Stimulated activated CD4-positive, alpha-beta T cell treated with anti-CD3 and anti-CD28 coated beads, Interleukin-4, amount 100 ng/mL, for 24 hours (primary cell): ENCODE measurements at places on chromosomes 3 and 15.

GRCh38 chr15:85010071-85010385 is 28.4 kb downstream of the PDE8A start:
- DNase-seq, result no peak

DNA sequence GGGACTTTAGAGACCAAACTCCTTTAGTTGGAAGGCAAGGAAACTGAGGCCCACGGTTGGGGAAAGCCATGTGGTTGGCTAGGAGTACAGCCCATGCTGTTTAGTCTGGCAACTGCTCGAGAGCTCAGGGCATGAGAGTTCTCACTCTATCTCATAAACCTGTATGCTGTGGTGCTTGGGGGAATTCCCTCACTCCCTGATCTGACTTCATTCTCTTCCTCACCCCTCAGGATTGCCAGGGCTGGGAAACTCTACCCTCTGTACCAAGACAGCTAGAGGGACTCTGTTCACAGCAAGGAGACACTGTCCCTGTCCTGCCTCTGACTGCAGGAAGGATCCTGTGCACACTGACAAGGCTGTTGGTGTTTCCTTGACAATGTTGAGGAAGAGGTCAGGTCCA is 230.2 kb downstream of the ZNF621 start:
- DNase-seq, result no peak

DNA sequence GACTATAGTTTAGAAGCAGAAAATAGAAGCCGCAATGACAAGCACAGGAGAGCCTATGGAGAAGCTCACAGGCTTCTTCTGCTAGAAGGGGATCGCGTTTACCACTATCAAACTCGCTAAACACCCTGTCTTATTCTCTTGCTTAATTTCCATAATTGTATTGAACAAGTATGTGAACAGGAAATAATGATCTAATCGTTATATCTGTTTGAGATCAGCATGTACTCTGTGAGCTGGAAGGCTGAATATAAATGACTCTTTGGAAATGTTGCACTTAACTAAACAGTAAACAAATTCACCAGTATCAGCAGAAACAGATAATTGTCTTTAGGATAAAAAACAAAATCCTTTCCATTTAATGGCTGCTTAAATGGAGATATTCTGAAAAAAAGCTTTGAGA is 15.0 kb downstream of the NEK10 start:
- no peak for DNase-seq

DNA sequence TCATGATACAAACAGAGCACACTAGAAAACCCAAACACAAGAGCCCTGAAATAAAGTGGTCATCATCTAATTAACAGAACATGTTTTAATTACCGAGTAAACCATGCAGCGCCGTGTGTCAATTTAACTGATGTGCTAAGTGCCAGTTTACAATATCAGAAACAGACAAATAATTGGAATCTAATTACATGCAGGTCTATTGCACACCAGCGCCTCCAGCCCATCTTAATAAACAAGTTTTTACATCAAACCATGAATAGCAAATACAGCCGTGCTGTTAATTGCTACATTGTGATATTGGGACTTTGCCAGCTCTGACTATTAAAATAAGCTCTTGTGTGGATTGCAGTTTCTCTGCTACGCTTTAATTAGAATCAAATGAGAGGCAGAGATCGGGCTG is 510.2 kb upstream of the MDFIC2 start:
- DNase-seq, result no peak

DNA sequence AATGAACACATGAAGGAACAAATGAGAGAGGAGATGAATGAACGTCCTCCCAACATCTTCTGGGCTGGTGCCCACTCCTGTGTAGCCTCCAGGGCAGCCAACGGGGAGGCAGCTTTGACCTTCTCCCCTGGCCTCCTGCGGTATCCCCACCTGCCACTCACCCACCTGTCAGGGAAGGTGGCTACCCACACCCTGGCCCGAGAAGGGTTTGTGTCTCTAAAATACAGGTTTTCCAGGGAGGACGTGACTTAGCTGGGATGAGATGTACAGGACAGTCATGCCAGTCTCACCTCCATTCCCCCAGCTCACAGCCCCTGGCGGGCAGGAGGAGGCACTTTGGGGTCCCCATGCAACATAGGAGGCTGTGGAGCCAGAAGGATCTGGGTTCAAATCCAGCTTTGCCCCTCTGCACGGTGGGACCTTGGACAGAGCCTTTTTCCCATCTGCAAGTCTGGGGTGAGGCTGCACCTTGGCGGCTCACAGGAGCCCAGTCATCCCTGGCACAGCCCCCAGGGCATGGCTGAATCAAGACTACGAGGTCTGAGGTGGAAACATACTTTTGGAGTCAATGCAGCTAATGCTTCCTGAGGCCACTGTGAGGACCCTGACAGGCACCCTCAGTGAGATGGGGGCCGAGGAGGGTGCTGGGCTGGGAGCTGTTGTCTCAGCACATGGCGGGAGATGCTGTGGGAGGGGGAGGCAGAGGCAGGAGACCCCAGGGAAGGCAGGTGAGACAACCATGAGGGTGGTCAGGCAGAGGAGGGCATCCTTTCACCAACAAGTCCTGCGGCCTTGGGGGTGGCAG is 11.1 kb upstream of the PLXND1 start:
- DNase-seq, result no peak

DNA sequence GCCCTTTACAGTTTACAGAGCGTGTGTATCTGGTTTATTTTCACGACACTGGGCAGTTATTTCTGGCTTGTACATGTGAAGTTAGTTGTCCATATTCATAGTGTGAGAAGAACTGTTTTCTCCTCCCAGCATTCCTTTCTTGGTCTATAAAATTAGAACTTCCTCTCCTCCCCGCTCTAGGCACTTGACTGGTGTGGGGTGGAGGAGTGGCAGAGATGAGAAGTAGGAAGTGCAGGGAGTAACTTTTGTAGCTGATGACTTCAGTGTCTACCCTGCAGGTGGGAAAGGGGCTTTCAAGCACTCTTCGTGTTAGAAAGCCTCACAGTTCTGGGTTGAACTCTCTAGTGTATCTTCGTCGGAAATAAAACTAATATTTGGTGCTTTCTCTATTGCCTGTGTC is 13.4 kb downstream of the APOD start:
- no peak for DNase-seq

- DNase-seq, result no peak
These were observed 6.2 kb downstream of the ZDHHC3 start for GRCh38 chr3:44969828-44970179.

- DNase-seq, result no peak
These were observed 172.5 kb downstream of the RAP2B start for GRCh38 chr3:153334558-153334957.

- DNase-seq, result no peak
These were observed 199.2 kb downstream of the OTOL1 start for GRCh38 chr3:161695811-161696210.

DNA sequence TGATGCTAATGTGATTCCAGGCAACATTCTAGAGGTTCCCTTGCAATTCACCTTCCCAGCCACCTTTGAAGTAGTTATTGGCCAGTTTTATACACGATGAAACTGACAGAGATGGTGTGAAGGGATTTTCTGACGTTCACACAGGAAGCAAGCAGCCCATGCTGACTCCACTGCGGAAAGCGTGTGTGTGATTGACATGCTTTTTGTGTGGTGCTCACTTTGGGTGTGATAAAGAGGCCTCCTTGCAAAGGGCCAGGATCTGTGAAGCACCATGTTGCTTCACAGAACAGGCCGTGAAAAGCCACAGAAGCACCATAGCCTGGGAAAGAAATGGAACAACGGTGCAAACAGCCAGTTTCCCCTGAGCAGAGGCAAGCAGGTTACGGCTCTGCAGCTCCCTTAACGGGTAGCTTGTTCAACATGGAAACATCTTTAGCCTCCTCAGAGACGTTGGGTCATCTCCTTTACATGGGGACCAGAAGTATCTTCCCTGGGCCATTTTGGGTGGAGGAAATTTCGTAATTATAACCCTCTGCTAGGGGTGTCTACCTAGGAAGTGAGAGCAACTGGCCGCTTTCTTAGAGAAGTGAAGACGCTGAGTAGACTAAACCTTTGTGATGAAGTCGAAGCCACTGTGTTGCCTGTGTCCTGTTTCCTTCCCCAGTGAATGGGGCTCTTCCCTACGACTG is 108.5 kb downstream of the APBA2 start:
- peak; percentile 46 for DNase-seq

- DNase-seq, result peak; percentile 41
These were observed 34.9 kb upstream of the TIMP4 start for GRCh38 chr3:12193485-12194165.

DNA sequence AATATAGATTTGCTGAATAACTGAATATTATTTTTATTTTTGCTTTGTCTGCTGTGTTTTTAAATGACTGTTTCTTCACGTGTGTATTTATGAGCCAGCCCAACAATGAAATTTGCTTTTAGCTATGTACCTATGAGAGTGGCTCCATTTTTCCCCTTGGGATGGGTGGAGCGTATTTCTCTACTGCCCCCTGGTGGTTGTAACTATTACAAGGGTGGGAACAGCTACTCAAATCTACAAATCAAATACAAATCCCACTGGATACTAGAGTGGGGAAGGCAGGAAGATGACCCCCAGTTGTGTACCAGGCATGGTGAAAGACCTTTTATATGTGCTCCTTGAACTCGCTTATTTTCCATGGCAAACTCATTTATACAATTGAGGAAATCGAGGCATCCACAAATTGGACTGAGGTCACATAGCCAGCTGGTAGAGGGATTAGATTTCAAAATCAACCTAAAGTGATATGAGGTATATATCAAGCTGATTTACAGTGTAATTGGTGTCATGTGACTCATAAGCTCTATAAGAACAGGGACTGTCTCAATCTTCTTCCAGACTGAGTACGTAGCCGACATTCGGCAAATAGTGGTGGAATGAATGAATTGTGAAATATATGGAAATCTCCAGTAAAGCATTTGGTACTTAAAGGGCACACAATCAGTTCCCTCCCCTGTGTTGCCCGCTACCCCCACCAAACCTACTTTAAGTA is 69.5 kb upstream of the VEPH1 start:
- peak; percentile 16 for DNase-seq

DNA sequence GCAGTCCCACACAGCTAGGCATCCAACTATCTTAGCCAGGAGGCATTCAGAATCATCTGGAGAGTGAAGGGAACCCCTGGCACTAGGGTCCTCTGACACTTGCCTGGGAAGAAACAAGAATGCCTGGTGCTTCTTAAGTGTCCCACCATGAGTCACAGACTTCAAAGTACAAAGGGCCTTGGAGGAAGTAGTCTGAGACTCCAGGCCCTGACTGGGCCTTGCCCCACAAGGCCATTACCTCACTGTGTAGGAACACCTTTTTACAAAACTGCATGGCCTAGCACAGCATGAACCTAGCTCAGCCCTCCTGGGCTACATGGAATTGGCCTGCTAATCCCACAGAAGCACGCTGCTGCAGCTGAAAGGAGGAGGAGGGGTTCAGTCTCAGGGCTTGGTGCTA is 104.5 kb upstream of the SLCO2A1 start:
- no peak for DNase-seq

GRCh38 chr3:49709852-49710251 is 9.6 kb downstream of the AMIGO3 start:
- DNase-seq, result no peak

GRCh38 chr3:21484828-21485144 is 266.2 kb downstream of the ZNF385D start:
- DNase-seq, result no peak

- no peak for DNase-seq
These were observed 630 bp downstream of the SNRK start for GRCh38 chr3:43286841-43287499.

GRCh38 chr15:85454403-85454802 is 74.0 kb downstream of the AKAP13 start:
- no peak for DNase-seq

DNA sequence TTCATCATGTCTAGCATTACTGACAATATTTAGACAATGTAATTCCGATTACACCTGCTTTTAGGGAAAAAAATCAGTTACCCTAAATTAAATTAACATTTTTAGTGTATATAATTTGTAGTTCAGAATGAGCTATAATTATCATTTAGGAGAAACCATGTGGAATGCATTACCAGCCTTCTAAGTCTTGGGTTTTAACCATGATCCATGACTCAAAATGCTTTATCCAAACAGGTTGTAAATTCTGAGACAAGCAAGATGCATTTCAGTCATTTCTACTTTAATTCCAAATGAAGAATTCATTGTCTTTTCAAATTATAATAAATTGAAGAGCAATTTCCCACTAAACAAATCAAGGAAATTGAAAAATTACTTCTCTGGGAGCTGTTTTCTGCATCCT is 243.7 kb upstream of the LRIG1 start:
- DNase-seq, result no peak

GRCh38 chr3:63094642-63095408 is 183.3 kb upstream of the SYNPR start:
- no peak for DNase-seq

- peak; percentile 63 for DNase-seq
These were observed 117.6 kb upstream of the EIF1B start for GRCh38 chr3:40191850-40192448.

- no peak for DNase-seq
These were observed 19.8 kb downstream of the TUBGCP4 start for GRCh38 chr15:43390723-43391122.

GRCh38 chr3:120161902-120162301 is 67.7 kb upstream of the GSK3B start:
- DNase-seq, result no peak

DNA sequence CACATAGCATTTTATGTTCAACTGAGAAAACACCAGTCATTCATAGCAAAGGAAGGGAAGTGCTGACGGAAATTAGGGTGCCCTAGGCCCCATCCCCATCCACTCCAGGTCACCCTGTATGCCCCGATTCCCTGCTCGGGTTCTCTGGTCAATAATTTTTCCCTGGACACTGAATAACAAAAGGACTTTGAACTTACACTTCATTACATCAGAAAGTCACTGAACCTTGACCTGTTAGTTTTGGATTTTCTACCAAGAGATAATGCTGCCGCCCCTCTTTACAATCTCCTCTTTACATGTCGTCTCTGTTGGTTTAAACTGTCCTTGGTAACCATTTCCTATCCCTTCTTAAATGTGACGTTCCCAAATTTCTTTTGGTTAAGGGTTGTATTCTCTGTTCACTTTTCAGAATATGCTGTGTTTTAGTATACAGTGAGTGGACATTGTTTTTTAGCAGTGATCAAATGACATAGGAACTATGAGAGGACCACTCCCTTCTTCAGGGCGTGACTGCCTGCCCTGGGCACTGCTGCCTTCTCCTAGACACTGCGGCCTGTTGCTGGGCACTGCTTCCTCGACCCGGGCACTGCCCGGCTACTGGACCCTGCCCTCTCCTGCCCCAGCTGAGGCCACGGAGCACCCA is 13.6 kb upstream of the AHSG start:
- no peak for DNase-seq

- DNase-seq, result no peak
These were observed 9.6 kb upstream of the FAM107A start for GRCh38 chr3:58586776-58587192.

DNA sequence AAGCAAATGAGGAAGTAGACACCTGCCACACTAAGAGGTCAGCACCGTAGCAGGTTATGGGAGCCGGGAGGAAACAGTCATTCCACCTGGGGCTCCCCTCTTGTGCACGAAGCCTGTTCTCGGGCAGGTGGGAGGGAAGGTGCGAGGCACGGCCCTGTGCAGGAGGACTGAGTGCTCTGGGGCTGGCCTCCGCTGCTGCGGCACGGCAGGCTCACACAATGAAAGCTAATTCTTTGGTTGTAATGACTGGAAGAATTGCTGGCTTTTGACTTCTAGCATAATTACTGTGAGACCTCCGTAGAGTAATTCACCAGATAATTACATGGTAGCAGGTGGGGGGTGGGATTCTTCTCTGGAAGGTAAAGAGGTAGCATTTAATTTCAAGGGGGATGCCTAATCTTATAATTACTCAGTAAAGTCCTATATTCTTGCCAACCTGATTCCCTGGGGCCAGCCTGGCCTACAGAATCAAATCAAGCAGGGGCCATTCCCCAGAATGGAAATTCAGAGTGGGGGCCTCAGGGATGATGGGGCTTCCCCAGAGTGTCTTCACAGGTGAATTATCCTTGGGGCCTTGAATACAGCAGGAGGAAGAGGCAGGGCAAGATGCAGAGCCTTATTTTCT is 129.1 kb downstream of the TPRA1 start:
- DNase-seq, result no peak
